ENCODE measurements at places on chromosomes 16 and 17. TPM values are rescaled to one million over a fixed set of nuclear protein-coding genes. Genes with fewer than 3 reads are reported as not detected.

DNA sequence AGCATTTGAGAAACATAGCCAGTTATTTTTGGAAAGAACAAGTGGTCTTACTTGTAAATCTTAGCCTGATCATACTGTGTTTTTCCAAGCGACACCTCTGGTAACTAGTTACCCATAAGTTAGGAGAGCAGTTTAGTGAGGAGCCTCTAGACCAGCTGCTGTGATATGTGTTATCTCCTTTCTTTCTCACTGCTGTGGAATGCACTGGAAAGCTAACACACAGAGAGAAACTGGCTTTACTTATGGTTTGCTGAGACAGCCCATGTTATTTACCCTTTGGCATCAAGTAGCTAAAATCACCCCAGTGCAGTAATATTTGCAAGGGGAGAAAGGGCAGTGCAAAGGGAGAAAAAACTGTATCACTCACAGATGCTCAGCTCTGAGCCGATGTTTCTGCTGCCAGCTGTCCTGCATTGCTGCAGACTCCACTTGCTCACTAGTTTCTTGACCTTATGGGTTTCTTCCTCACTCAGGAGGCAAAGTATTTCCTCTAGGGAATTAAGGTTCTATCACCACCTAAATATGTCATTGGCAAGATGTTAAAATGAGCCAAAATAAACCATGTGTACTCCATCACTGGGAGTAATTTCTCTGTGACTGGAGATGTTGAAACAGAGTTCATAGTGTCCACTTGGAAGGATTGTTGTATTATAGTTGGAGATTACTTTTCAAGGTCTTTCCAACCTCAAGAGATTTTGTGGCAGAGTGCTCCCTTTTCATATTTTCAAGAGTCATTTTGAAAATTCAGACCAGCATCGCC is 2.3 kb downstream of the RBFOX1 start:
- H3K27ac ChIP-seq: no peak overlapping the region
- H3K27me3 ChIP-seq: no peaks in the 10 kb centered on the region
- H3K4me1 ChIP-seq: no peaks in the 10 kb centered on the region

- no peak for DNase-seq
- H3K4me1 ChIP-seq: no peaks in the 10 kb centered on the region
- no peak overlapping the region for H3K27ac ChIP-seq
- no peak overlapping the region for H3K4me3 ChIP-seq
These were observed 21.7 kb upstream of the ACSF3 start for GRCh38 chr16:89071686-89072547.

- no peaks in the 10 kb centered on the region for H3K27me3 ChIP-seq
- no peak overlapping the region for H3K27ac ChIP-seq
- DNase-seq: no peak
These were observed 20.9 kb downstream of the SOST start for GRCh38 chr17:43737722-43738121.

GRCh38 chr17:50861822-50862528 is 4.2 kb downstream of the TOB1 start:
- no peak overlapping the region for H3K4me3 ChIP-seq
- DNase-seq: no peak
- H3K27ac ChIP-seq: peak overlapping the region; percentile 100

GRCh38 chr17:55426851-55427586 is 5.4 kb upstream of the MMD start:
- H3K27ac ChIP-seq: no peak overlapping the region
- H3K27me3 ChIP-seq: no peaks in the 10 kb centered on the region
- H3K4me1 ChIP-seq: no peaks in the 10 kb centered on the region
- no peaks in the 10 kb centered on the region for H3K36me3 ChIP-seq
- no peak overlapping the region for H3K4me3 ChIP-seq

GRCh38 chr16:9072806-9073341 is 18.6 kb upstream of the HAPSTR1 start:
- no peaks in the 10 kb centered on the region for H3K27me3 ChIP-seq
- no peaks in the 10 kb centered on the region for H3K4me1 ChIP-seq
- no peak for DNase-seq
- no peak overlapping the region for H3K27ac ChIP-seq
- H3K4me3 ChIP-seq: no peak overlapping the region

Gene CES1
- total RNA-seq: 18.7 TPM

- H3K27ac ChIP-seq: no peak overlapping the region
- DNase-seq: peak; percentile 4
- H3K4me1 ChIP-seq: no peaks in the 10 kb centered on the region
- H3K4me3 ChIP-seq: peak overlapping the region; percentile 82
- H3K27me3 ChIP-seq: no peaks in the 10 kb centered on the region
- no peaks in the 10 kb centered on the region for H3K36me3 ChIP-seq
These were observed 301 bp upstream of the ULK2 start for GRCh38 chr17:19868079-19868395.

Gene TNP2
- not detected for total RNA-seq

Gene RNF227
- total RNA-seq: 32.4 TPM

GRCh38 chr17:46151762-46152161 is 41.5 kb downstream of the KANSL1 start:
- H3K36me3 ChIP-seq: no peaks in the 10 kb centered on the region
- H3K27ac ChIP-seq: no peak overlapping the region
- H3K4me3 ChIP-seq: no peak overlapping the region
- no peaks in the 10 kb centered on the region for H3K4me1 ChIP-seq

Gene CSF3
- total RNA-seq: 2.2 TPM

- H3K27ac ChIP-seq: no peak overlapping the region
- H3K4me1 ChIP-seq: no peaks in the 10 kb centered on the region
- H3K27me3 ChIP-seq: peaks cover 5% of the 10 kb centered on the region
- DNase-seq: no peak
- H3K4me3 ChIP-seq: no peak overlapping the region
These were observed 3.8 kb upstream of the SAMD14 start for GRCh38 chr17:50133769-50134099.

- H3K27ac ChIP-seq: no peak overlapping the region
- H3K4me1 ChIP-seq: peaks cover 5% of the 10 kb centered on the region
- H3K27me3 ChIP-seq: no peaks in the 10 kb centered on the region
- no peak for DNase-seq
- H3K36me3 ChIP-seq: no peaks in the 10 kb centered on the region
These were observed 166.3 kb downstream of the MSI2 start for GRCh38 chr17:57422574-57423164.

DNA sequence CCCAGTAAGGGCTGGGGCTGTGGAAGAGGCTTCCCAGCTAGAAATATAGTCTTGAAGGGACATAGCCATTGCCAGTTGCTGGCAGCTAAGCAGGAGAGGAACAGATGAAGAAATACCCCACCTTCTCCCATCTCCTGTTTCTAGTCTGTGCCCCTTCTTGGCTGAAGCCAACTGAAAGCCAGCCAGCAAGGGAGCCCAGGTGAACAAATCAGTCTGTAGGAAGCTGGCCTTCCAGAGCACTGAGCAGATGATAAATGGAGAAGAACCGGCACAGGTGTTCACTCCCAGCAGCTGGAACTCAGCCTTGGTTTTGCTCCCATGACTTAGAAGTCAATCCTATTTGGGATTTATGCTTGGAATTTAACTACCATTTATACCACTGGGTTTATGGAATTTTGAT is 69.2 kb upstream of the DHX40 start:
- no peaks in the 10 kb centered on the region for H3K36me3 ChIP-seq
- H3K27ac ChIP-seq: no peak overlapping the region
- H3K4me3 ChIP-seq: no peak overlapping the region
- H3K27me3 ChIP-seq: no peaks in the 10 kb centered on the region

DNA sequence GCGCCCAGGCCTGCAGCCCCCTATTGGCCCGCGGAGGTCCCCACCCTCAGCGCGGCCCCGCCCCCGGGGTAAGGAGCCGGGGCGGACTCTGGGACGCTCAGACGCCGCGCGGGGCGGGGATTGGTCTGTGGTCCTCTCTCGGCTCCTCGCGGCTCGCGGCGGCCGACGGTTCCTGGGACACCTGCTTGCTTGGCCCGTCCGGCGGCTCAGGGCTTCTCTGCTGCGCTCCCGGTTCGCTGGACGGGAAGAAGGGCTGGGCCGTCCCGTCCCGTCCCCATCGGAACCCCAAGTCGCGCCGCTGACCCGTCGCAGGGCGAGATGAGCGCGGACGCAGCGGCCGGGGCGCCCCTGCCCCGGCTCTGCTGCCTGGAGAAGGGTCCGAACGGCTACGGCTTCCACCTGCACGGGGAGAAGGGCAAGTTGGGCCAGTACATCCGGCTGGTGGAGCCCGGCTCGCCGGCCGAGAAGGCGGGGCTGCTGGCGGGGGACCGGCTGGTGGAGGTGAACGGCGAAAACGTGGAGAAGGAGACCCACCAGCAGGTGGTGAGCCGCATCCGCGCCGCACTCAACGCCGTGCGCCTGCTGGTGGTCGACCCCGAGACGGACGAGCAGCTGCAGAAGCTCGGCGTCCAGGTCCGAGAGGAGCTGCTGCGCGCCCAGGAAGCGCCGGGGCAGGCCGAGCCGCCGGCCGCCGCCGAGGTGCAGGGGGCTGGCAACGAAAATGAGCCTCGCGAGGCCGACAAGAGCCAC is at the start of gene NHERF1:
Gene NHERF1, plus strand, starts transcription at position 100 of the 750 bp plus-strand sequence. Its CDS starts 219 bp downstream, at position 319.
- DNase-seq: peak; percentile 96
- peak within 1 kb of the TSS; percentile 99 for H3K4me3 ChIP-seq
- peaks cover 12% of the 10 kb centered on the region for H3K4me1 ChIP-seq
- no peaks in the 10 kb centered on the region for H3K27me3 ChIP-seq
